ENCODE measurements at places on chromosomes 3 and 15. TPM values are rescaled to one million over a fixed set of nuclear protein-coding genes. Genes with fewer than 3 reads are reported as not detected.

The ACKR2 gene
- polyA plus RNA-seq: not detected

The RAB6B gene
- polyA plus RNA-seq: 60.8 TPM

The DNAJA4 gene
- not detected for polyA plus RNA-seq

The CCNB2 gene
- polyA plus RNA-seq: 4.4 TPM

The MORC1 gene
- not detected for polyA plus RNA-seq

The TNFAIP8L3 gene
- not detected for polyA plus RNA-seq

The ERICH6 gene
- polyA plus RNA-seq: not detected

The AADAC gene
- not detected for polyA plus RNA-seq

The HRG gene
- not detected for polyA plus RNA-seq

The TRH gene
- 2.6 TPM for polyA plus RNA-seq

All from neural cell (in vitro differentiated cells).